Stromal cell of bone marrow (primary cell): ENCODE measurements at places on chromosomes 12 and 14.
A peak's percentile ranks its signal among the peaks of the same experiment; 100 is the strongest.

GRCh38 chr12:116637589-116638150 is 78.5 kb downstream of the MAP1LC3B2 start:
- no peak for DNase-seq

DNA sequence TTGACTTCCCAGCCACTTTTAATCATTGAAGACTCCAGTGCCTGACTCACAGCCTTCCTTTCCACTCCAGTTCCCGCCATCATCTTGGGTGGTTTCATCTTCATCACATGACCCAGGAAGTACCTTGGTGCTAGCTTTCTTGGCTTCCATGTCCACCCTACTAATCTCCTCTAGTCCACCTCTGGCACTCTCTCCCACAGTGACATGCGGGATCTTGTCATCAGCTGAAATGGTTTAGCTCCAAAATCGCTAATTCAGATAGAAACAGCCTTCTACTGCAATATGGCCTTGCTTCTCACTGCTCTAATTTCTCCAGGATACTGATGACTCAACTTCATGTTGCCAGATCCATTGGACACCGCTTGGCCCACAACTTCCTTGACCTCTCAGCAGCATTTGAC is 24.5 kb downstream of the WDR20 start:
- no peak for DNase-seq

GRCh38 chr14:60651086-60651795 is 2.0 kb upstream of the SIX1 start:
- no peak for DNase-seq

- no peak for DNase-seq
Measured at GRCh38 chr14:88463318-88463717, 77.9 kb downstream of the SPATA7 start.

DNA sequence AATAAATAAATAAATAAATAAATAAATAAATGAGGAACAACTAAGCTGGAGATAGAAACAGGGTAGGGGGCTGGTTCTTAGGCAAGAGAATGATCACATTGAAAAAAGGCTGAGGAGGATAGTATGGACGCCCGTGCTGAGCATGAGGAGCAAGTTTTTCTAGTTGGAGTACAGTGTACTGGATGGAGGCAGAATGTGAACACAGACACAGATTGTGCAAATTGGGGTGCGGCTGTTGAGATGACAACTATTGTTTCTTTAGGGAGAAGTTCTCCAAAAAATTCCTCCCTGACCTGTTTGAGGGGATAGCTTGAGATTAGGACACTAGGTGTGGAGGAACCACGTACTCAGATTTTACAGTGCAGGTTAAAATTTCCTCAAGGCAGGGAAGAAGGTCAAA is 979 bp upstream of the BIN2 start:
- no peak for DNase-seq

- no peak for DNase-seq
Measured at GRCh38 chr14:72264716-72265115, 332.5 kb downstream of the RGS6 start.

GRCh38 chr12:121288158-121288845 is 8.2 kb downstream of the CAMKK2 start:
- DNase-seq, result no peak

GRCh38 chr12:49195736-49196135 is 6.9 kb upstream of the TUBA1A start:
- no peak for DNase-seq

DNA sequence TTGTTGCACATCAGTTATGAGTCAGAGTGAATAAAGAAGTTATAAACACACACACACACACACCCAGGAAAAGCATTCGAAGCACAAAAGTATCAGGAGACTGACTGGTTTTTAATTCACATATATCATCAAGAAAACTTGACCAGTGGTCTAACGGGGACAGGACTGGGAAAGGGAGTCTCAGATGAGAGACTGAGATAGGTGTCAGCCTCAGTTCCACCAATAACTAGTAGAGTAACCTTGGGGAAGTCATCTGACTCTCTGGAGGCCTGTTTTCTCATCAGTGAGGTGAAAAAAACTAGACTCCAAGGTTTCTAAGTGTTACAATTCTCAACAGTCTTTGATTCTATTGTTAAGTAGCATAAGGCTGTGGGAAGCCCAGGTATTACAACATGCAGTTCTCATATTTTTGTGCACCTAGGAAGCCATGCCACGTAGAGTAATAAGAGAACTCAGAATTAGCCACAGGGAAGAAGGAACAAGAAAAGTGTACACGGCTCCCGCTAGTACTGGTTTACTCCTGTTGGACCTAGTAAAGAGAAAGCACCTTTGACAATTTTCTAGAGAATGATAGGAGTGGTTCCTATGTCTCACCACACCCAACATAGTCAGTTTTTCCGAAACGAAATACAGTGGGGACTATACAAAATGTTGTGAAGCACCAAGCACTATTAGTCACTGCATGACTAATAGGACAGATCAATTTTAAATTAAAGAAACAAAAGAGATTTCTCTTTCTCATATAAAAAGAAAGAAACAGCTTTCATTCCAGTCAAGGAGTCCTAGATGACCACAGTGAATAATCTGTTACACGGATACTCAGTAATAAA is 5.0 kb downstream of the PPTC7 start:
- peak; percentile 96 for DNase-seq

DNA sequence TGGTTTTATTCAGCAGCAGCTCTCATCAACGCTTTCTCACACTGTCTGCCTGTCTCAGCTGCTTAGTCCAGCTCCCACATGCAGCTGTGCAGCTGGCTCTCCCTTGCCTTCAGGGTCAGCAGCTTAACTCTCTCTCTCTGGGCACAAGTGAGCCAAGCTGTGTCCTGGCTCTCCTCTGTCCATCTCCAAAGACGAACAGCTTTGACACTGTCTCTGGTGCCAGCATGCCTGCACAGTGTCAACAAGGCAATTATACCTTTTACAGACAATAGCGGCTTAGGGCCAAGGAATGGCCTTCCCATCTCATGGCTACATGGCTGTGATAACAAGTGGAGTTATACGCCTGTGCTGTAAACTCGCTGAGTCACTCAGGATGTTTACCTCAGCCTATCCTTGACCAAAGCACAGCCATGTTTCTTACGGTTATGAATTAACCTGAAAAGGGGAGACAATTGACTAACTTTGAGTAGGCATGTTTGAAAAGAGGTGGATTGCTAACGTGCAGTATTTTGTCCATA is 38.4 kb upstream of the MANSC4 start:
- DNase-seq, result no peak

GRCh38 chr12:92796650-92797049 is 93.9 kb downstream of the PLEKHG7 start:
- no peak for DNase-seq

GRCh38 chr14:92615451-92615850 is 101.9 kb downstream of the RIN3 start:
- no peak for DNase-seq

DNA sequence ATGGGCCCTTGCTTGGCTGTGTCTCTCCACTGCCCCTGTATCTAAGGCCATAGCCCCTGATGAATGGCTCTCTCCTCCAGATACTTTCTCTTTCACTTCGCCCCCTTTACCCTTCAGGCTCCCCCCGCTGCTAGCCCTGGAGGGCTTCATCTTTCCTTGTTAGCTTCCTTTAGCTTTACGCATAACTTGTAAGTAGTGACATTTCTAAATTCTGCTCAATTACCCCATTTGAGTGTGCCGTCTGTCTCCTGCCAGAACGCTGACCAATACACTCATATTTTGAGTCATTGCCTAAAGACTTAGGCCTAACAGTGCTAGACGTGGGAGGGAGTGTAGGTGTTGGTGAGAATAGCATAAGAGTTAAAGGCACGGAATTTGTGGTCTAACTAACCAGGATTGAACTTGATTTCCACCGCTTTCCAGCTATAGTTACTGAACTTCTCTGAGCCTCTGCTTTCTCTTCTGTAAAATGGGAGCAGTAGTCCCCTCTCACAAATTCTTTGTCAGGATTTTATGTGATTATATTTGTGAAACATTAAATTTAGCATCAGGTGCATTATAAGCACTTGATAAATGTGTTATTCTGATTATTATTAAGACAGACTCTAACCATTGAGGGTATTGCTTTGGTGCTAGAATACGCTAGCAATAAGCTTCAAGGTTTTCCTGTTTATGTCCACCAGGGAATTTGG is 129.3 kb downstream of the ZFP36L1 start:
- no peak for DNase-seq

- DNase-seq, result no peak
Measured at GRCh38 chr14:58026967-58027366, 125.0 kb downstream of the ARMH4 start.

GRCh38 chr12:75831402-75831801 is 200.2 kb downstream of the PHLDA1 start:
- no peak for DNase-seq

- peak; percentile 22 for DNase-seq
Measured at GRCh38 chr14:33556382-33557121, 394.3 kb downstream of the EGLN3 start.
